ENCODE measurements at places on chromosomes 4 and X.

GRCh38 chr4:41334182-41334581 lies 77.5 kb downstream of the UCHL1 start:
- DNase-seq, result no peak

GRCh38 chr4:28921886-28922285 lies 1798.3 kb upstream of the PCDH7 start:
- DNase-seq, result no peak

DNA sequence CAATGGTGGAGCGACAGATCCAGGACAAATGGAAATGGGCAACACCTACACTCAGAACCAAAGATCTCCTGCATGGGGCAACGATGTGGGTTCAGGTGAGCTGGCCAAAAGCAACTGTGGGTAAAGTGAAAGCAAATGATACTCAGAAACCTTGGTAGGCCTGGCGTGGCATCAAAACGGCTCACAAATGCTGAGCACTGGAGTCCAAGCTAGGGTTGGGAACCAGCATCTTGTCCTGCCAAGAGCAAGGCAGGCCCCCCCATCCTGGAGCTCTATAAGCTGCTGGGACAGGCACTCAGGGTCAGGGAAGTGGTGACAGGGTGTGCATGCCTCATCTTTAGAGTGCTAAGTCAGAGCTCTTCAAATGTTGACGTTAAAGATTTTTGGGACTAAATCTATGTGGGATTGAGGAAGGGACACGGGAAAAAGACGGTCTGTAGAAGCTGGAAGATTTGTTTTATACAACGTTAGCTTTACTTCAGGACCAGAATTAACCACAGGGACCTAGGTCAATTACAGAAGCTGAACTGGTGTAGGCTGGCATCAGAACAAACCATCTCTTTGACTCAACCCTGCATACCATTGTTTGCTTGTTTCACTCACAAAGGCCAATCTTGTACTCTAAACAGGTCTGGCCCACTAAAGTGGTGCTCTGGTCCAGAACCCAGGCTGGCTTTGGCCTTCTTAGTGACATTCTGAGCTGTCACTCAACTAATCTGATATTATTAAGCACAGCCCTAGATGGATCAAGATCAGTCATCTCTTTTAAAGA lies 10.7 kb downstream of the ATP8A1 start:
- no peak for DNase-seq

DNA sequence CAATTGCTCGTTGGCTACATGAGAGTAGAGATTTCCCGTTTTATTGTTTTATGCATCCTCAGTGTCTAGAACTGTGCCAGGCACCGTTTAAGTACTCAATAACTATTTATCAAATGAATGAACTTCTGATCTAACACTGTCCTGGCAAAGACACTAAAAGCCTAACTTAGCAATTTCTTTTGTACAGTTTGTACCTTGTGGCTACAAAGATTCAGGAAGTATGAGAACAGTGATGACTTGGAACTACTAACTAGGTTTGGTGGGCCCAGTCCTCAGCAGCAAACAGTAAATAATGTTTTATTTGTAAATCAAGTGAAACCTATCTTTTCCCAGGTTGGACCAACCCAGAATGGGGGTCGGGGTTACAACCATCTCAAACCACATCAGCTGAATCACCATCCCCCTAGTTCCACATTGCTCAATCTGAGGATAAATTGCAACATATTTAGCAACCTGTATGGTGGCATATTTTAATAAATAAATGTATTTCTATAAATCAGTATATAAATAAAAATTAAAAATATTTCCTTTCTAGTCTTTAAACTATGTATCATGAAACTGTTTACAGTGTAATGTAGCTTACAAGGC lies 12.3 kb upstream of the SCRG1 start:
- DNase-seq, result no peak

DNA sequence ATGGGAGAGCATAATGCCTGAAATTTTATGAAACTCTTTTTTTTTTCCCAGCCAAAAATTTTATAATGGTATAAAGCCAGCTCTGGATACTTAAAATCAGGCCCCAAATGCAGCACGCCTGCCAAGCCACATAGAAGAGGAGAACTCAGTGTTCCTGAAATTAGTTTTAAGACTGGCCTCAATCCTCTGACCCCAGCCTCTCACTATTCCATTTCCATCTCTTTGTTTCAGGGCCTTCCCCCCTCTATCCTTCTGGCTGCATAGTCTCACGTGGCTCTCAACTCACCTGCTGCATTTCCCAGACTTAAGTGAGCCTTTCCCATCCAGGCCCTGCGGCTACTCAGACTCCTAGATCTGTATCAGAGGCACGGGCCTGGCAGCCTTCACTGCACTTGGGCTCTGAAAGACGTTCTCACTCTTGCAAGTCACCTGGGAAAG lies 5.2 kb upstream of the CBR4 start:
- DNase-seq, result no peak

DNA sequence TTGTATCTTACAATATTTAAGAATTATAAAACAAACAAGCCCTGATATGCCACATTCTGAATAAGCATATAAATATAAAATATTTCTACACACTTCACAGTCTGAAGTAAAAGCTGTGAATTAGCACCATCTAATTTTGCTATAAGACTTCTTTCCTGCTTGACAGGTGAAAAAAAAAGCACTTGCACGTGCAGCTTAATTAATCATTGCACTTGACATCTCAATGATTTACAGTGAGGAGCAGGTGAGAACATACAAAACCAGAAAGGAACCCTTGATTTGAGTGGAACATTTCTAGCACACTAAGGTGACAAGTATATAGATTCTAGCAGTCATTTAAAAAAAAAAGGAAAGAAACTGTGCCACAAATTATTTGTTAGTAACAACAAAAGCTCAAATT lies 47.9 kb downstream of the CHIC2 start:
- DNase-seq, result no peak

- no peak for DNase-seq
Measured at GRCh38 chr4:40596522-40596921, 33.1 kb downstream of the RBM47 start.

DNA sequence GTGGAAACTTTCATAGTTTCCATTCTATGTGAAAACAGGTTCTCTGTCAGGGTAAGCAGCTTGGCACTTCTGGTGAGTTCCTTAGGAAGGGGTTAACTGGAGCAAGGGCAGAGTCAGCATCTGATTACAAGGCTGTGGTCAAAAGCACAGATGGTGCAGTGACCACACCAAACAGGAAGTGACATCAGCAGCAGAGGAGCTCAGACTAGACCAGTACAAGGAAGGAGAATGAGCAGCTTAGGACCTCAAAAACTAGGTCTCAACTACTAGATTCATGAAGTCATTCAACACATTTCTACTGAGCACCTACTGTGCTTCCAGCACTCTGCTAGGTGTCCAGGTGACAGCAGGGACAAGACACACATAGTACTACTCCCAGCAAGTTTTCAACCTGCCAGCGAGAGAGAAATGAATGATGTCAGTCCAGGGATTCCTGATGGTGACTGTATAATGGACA lies 130.2 kb downstream of the AMELX start:
- DNase-seq, result no peak

DNA sequence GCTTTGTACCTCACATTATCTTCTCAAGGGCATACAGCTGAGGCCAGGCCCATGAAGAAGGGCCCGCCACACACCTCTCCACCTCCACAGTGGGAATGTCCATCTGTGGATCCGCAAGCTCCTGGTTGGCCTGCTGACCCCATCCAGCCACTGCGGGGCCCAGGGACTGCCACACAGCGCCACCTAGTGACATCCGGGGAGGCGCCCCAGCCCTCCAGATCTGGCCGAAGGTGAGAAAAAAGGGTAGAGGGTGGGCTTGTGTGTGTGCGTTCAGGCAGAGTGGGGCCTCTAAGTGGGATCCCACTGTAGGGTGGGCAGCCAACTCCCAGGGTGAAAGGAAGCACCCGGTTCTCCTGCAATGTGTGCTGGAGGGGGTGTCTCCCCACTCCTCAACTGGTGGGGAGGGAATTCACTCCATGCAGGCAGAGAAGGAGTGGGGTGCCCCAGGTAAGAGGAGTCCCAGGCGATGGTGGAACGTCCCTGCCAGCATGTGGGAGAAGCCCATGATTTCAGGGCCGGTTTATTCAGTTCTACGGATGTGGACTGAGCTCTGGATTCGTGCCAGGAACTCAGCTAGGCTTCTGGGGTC lies 117.3 kb downstream of the ENPP6 start:
- no peak for DNase-seq

- no peak for DNase-seq
Measured at GRCh38 chr4:123378794-123379193, 17.8 kb upstream of the SPRY1 start.

GRCh38 chrX:74437530-74437929 lies 16.2 kb downstream of the SLC16A2 start:
- DNase-seq, result no peak

DNA sequence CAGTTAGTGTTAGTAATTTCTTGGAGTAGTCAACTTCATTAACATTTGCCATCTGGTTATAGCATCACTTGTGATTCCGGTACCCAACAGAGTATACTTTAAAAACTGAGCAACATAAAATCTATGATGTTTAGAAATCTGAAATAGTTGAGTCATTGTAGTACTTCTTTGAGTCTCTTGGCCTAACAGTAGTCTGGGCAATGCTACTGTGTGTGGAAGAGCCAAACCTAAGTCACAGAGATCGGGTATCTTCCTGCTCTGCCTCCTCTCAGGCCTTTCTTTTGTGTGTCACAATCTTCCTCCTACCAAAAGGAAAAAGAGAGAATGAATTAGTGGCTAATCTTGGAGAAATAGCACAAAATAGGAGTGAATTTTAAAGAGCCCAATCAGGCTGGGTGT lies 25.5 kb downstream of the DCUN1D4 start:
- DNase-seq, result no peak

DNA sequence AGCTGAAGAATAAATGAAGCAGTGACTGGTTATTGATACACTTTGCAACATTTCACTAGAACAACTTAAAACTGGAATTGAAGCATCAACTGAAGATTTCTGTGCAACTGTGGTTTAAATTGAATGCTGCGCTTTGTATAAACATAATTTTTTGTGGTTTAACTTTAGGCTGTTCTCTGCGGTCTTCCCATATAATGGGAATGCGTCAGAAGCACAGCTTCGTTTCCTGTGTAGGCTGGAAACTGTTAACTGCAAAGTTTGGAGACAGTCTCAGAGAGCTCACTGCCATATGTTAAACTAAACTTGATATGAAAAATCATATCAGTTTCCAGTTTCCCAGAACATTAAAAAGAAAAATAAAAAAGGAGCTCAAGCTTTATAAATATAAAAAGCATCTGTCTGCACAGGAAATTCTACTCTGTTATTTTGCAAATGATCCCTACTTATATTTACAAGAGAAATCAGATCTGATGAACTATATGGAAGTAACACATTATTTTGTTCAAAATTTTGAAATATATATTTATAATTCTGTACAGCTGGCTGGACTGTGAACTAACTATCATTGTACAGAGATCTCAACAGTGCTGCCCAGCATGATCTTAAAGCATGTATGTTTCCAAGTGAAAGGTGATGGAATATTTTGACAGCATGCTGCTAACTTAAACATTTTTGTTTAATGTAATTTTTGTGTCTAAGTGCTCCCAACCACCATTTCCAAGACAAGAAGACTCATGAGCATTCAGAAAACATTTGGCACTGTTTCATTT lies 139.9 kb downstream of the NDST3 start:
- no peak for DNase-seq

GRCh38 chr4:28378109-28378830 lies 1517.6 kb downstream of the STIM2 start:
- DNase-seq, result no peak

GRCh38 chr4:113905301-113905700 lies 74.1 kb downstream of the ARSJ start:
- no peak for DNase-seq

GRCh38 chrX:38916801-38917200 lies 115.5 kb downstream of the MID1IP1 start:
- no peak for DNase-seq

DNA sequence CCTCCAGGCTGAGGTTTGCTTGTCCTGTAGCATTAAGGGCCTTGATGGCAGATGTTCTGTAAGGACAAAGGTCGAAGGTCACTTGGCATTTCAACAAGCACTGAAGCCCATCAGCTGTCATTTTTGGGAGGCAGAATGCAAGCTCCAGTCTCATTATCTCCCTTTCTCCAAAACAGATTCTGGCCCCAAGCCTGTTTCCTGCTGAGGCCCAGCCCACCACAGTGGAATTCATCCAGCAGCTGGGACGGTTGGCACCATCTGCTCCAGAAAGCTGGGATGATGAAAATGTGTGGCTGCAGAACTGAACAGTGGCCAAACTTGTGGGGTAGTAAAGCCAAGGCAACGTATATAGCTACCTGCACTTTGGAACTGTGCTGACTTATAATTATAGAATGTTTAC lies 17.7 kb upstream of the PPEF2 start:
- DNase-seq, result no peak

DNA sequence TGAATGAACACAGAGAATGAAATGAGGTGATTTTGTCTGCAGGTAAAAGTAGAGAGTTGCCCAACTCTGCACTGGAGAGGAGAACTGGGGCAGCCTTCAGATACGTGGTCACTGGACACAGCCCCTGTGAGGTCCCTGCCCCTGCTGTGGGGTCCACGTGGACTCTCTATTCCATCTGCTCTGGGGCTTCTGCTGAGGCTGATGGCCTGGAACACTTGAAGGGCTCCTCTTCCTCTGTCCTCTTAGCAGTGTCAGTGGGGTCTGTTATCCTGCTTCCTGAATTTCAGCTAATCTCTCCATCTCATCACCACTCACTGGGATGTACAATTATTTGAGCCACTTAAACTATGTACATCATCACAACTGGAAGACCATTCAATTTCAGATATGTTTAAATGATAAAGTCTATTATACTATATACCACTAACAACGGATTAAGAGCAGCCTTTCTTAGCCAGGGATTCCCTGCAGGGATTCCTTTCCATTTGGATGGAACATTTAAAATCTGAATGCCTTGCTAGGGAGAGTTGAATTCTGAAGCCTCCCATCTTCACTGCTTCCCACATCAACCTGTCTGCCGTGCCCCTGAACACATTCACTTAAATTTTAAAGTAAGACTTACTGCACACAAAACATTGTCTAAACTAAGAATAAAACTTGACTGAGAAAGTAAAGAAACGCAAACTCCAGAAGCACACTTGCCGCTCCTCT lies 74.0 kb downstream of the CC2D2A start:
- no peak for DNase-seq

- DNase-seq, result no peak
Measured at GRCh38 chr4:117096462-117096861, 11.1 kb upstream of the TRAM1L1 start.

DNA sequence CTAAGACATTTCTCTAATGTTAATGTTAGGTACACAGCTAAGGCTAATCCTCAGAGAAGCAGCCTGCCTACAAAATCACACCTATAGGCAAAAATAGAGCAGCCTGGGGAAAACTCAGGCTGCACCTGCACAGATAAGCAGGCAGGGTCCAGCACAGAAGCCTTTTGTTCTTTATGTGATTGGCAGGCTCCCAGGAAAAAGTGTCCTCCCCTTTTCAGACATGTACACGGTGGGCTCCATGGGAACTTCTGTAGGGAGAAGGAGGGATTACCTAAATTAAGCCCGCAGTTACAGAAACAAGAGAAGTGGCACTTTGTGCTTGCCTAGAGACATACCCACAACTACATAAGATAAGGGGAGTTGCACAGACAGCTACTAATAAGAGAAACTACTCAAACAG lies 4.0 kb upstream of the HSPA4L start:
- DNase-seq, result no peak

GRCh38 chrX:470686-471085 lies 84.0 kb upstream of the PPP2R3B start:
- DNase-seq, result no peak

Data from GOT3 (cell line).